Activated CD8-positive, alpha-beta memory T cell treated with anti-CD3 and anti-CD28 coated beads for 4 hours (primary cell): ENCODE measurements at places on chromosomes 4 and X.

GRCh38 chr4:165879641-165880040, 6.6 kb downstream of the TLL1 start:
- no peak for DNase-seq

DNA sequence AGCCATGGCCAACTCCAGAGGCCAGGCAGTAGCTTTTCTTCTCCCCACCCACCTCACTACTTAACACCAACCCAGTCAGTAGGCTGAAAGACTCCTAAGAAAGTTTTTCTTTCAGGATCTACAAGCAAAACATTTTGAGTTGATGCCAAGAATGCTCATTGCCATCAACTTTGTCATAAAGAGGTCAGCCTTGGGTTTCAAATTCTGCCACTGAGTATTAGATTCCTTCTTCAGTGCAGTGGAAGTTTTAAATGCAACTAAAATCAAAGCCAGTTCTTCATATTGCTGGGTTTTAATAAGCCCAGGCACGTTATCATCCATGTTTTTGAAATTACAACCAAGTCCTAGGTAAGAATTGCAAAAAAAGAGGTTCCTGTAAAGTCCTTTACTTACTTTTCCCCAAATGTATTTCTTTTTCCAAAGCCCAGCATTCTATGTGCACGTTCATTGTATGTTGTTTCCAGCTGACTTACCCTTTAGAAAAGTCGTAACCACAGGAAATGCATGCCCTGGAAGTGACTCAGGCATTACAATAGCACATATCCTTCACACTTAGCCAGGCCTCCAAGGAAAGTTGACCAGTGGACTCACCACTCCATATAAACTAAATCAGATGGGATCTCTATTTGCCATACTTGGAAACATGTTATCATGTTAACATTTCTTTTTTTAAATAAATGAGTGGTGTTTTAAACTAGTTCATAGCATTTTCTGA, 229.9 kb downstream of the SOX3 start:
- DNase-seq = no peak

DNA sequence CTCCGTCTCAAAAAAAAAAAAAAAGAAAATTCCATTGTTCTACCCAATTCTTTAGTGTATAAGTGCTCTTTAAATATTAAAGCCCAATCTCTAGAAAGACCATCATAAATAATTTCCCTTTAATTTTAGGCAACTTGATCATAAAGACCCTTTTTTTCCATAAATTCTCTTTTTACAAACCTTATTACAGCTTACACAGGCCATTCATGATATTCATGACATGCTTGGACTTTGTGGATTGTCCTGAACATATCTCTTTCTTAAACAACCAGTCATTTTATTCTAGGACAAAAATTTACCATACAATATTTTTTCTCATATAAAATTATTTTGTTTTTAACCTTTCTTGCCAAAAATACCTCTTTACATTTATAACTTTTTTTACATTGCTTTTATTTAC, 30.5 kb downstream of the TLR8 start:
- no peak for DNase-seq

DNA sequence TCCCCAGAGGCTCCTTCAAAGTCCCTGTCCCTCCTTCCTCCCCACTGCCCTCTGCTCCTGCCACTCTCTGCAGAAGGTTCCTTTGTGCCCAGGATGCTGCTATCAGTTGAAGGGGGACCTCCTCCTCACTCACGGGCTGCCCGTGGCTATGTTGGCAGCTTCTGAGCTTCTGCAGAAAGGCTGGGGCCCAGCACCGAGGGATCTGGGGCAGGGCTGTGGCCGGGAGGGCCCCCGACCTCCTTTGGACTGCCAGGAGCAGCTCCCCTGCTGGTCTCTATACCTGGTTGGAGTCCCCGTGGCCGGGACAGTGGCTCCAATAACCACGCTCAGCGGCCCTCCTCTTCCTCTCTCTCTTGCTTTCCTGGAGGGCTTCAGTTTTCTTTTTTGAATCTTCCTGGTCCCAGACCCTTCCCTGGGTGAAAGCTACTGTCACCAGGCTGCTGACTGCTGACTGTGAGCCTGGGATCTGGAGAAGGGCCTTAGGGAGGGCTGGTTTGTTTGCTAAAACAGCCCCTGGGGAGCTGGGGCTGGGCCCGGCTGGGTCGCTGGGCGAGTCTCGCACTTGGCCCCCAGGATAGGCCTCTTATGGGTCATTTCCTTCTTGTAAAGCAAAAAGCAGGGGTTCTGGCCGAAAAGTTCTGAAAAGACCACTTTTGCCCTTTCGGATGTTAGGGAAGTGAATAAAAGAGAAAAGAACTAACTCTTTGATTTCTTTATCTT, 46.9 kb downstream of the SORCS2 start:
- DNase-seq = no peak

DNA sequence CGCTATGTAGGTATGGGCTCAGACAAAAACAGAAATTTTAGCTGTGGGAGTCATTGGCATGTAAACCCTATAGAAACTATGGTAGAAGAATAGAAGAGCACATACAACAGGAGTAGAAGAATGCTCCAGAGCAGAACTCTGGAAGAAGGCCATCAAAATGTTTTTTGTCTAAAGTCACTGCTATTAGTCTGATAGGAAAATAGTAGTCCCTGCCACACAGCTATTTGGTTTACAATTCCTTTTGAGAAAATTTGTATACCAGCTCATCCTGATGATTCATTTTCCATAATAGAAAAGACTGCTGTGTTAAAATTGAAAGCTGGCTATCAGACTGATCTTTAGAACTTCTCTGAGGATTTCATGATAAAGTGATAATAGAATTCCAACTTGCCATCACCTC, 32.8 kb upstream of the ADAD1 start:
- no peak for DNase-seq

DNA sequence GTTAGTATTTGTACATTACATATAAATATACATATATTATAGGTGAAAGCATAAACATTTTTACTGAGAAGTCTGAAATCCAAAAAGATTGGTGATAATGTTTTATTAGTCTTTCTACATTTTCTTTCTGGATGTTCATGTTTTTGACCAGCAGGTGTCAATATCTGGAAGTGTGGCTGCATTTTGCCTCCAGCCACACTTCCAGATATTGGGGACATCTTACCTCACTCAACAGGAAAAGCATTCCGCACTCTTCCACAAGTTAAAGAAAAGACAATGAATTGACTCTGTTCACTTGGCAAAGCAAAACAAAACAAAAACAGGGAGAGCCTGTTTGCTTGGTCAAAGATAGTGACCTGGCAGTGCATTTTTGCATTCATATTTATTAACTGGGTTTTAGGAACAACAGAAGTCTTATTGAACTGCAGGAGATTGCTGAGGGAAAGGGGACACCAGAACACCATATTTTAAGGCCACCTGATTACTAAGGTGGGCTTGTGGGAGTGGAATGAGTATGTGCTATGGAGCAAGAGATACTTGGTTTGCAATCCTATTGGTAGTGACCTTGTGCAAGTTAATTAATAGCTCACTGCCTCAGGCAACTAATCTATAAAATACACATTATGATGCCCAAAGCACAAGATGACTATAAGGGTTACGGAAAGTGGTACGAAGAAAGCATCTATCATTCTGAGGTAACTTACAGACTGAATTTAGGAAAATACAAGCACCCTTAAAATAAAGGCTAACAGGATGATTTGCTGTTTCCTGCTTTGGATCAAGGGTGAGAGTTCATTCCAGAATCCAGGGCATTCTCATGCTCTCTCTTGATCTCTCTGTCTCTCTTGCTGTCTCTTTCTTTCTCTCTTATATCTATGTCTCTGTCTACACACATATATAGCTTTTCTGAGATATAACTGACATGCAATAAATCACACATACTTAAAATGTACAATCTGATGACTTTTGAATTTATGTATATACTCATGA, 389.9 kb upstream of the EMCN start:
- no peak for DNase-seq

GRCh38 chr4:38100474-38101255, 140.5 kb downstream of the PTTG2 start:
- no peak for DNase-seq

- no peak for DNase-seq
Observed at GRCh38 chrX:154840856-154841255, 6.4 kb upstream of the SMIM9 start.

GRCh38 chr4:27215220-27215826, 354.7 kb downstream of the STIM2 start:
- no peak for DNase-seq

DNA sequence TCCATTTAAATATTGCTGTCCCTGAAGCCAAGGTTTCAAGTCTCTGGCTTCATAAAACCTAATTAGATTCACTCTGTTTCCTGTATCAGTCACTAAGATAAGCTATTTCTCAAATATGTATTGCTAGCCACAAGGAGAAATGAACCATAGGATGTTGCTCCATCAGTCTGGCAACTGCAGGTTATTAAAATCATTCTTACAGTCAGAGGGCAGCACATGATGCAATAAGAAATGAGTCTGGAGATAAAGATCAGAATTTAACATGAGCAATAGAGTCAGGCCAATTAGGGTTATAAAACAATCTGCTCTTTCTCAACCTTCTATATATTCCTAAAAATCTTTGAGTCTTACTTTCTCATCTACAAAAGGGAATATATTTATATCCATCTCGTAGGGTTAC, 7.2 kb downstream of the PRKG2 start:
- DNase-seq = no peak

DNA sequence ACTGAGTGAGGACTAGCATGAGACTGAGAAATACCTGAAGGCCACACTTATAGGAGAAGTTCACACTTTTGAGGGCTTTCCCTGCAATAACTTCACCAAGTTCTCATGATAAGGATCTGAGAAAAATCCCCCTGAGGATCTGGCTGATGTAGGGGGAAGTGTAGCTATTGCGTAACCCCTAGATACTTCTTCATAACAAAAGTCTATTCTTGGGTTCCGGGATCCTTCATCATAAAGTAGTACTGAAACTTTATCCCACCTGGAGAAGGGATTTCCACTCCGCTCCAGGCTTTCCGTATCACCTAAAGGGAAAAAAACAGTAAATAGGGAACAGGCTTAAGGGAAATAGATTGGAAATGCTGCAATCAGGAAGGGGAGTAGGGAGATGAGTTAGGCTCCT, 13.3 kb downstream of the USP27X start:
- DNase-seq = no peak

- DNase-seq = no peak
Observed at GRCh38 chr4:94758141-94758699, 465 bp downstream of the BMPR1B start.

GRCh38 chr4:25827373-25827772, 35.4 kb downstream of the SEL1L3 start:
- DNase-seq = no peak

DNA sequence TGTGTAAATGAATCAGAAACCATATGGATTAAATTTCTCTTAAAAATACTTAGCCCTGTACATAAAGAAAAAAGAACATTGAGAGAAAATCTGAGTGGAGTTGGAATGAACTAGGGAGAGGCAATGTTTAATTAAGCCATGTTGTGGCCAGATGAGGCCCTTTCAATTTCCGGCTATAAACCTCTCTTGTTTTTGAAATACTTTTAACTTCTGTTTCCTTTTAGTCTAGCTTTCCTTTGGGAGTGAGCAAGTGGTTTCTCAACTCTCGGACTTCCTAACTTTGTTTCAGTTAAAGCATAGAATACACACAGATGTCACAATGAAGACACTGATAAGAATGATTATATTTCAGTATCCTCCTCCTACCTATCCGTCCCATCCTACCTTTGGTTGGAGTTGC, 197.2 kb downstream of the ARHGAP24 start:
- no peak for DNase-seq

- no peak for DNase-seq
Observed at GRCh38 chrX:56963377-56963776, 32.0 kb downstream of the SPIN3 start.

- no peak for DNase-seq
Observed at GRCh38 chr4:80913381-80913780, 117.1 kb upstream of the BMP3 start.

- DNase-seq = no peak
Observed at GRCh38 chr4:74446193-74446868, 1.4 kb downstream of the AREG start.

DNA sequence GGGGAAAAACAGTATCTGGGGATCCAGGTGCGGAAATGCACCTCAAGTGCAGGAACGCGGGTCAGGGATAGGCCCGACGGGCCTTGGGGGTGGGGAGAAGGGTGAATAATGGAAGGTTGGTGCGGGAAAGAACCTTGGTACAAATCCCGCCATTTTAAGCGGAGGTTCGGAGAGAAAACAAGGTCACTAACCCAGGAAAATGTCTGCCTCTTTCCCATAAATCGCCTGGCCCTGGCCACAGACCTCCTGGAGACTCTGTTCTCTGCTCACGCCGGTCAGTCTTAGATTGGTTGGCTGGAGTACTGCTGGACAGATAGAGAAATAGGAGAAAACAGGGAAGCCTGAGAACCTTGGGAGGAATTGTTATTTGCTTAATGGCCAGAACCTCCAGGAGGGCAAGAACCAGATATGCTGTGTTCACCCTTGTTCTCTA, 897 bp upstream of the FBXL5 start:
- DNase-seq = no peak

- no peak for DNase-seq
Observed at GRCh38 chrX:49838374-49838773, 9.3 kb downstream of the PAGE4 start.

DNA sequence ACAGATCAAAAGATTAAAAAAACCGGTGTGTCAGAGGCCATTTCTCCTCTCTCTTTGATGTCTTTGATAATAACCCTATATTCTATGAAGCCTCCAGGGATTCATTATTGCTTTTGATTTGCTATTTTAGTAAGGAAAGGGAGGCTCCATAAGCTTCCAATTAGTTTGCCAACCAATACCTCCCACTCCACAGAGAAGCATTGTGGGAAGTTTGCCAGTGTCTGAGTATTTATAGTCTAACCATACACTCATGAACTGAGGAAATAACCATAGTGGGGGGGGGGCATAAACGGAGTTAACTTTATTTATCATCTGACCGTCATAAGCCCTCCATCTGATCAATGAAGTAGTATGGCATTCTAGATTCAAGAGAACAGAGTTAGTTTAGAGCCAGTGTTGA, 1066.8 kb upstream of the PABPC4L start:
- no peak for DNase-seq

GRCh38 chr4:166165829-166166420, 292.9 kb downstream of the TLL1 start:
- no peak for DNase-seq

DNA sequence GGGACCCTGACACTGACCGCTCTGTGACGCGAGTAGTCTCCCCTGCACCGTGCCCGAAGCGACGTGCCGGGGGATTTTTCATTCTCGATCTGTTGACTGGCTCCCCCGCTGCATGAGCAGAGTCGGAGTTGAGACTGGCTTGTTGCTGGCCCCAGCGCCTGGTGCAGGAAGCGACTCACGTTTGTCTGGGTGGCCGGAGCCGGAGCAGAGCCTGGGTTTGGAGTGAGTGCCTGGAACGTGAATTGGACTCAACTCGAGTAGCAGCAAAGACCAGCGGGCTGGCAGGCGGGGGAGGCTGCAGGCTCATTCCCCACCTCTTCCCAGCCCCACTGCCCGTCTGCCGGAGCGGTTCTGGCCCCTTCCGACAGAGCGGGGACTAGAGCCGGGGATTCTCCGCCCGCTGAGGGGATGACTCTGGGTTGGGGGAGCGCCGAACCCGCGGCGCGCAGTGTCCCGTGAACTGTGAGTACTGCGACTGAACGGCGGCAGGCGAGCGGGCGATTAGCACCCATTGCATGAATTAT, 554 bp downstream of the PCDH7 start:
- DNase-seq = no peak
